ENCODE measurements at places on chromosomes 12 and 14. TPM values are rescaled to one million over a fixed set of nuclear protein-coding genes. Genes with fewer than 3 reads are reported as not detected.

The SERPINA1 gene
- total RNA-seq, result not detected

The EIF2S3B gene
- total RNA-seq, result 1.4 TPM

The CLMN gene
- total RNA-seq, result 4.8 TPM

The RNASE8 gene
- not detected for total RNA-seq

The PUS1 gene
- 27.1 TPM for total RNA-seq

The C12orf54 gene
- total RNA-seq, result not detected

The JAG2 gene
- total RNA-seq, result 49.9 TPM

The OLR1 gene
- total RNA-seq, result not detected

The BDKRB2 gene
- not detected for total RNA-seq

The TAS2R50 gene
- total RNA-seq, result 1.1 TPM

The ARID2 gene
- 16.6 TPM for total RNA-seq

The KITLG gene
- total RNA-seq, result 23.4 TPM

The SLC17A8 gene
- total RNA-seq, result not detected

The TBX3 gene
- 0.81 TPM for total RNA-seq

The RNASE12 gene
- total RNA-seq, result not detected

The SMOC1 gene
- total RNA-seq, result 0.04 TPM

The RNASE3 gene
- not detected for total RNA-seq

The RHOF gene
- total RNA-seq, result 7.6 TPM

The INHBC gene
- total RNA-seq, result not detected

The FOXG1 gene
- 0.26 TPM for total RNA-seq

The KRT85 gene
- under 0.01 TPM for total RNA-seq

The CIDEB gene
- 1.1 TPM for total RNA-seq

The FBXL14 gene
- 15.4 TPM for total RNA-seq

The MDP1 gene
- total RNA-seq, result 13.1 TPM

The KRT3 gene
- not detected for total RNA-seq

The MBD6 gene
- 8.3 TPM for total RNA-seq

The OR6C70 gene
- not detected for total RNA-seq

The MPHOSPH9 gene
- total RNA-seq, result 37.3 TPM

The DYNC1H1 gene
- 659 TPM for total RNA-seq

The KRT75 gene
- total RNA-seq, result not detected

The DHH gene
- 18.8 TPM for total RNA-seq

The SERPINA9 gene
- not detected for total RNA-seq

The NGB gene
- not detected for total RNA-seq

The PPP1CC gene
- total RNA-seq, result 156 TPM

Measured in pulmonary artery endothelial cell (primary cell).